K562 (cell line): ENCODE measurements at places on chromosomes 1 and 21. TPM values are rescaled to one million over a fixed set of nuclear protein-coding genes. Genes with fewer than 3 reads are reported as not detected.

DNA sequence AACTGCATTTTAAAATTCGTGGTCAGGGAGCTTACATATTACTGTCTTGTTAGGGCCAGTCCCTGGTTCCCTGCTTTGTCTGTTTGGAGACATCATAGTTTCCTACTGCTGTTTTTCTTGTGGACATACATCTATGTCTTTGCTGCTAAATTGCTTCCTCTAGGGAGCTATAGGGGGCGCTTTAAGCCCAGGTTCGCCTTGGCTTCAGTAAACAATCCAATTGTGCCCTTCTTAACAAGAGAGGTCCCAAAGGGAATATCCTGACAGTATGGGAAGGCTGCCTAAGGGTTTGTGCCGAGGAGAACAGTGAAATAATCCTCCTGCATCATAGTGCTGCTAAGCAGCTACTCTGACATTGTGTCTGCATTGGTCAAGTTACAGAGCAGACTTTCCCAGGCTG lies 112.5 kb downstream of the USH2A start:
- no peaks in the 10 kb centered on the region for H3K27me3 ChIP-seq
- H3K4me1 ChIP-seq = no peaks in the 10 kb centered on the region
- no peak for DNase-seq
- H3K27ac ChIP-seq = no peak overlapping the region

Gene OR1C1
- not detected in 2 replicates for total RNA-seq

DNA sequence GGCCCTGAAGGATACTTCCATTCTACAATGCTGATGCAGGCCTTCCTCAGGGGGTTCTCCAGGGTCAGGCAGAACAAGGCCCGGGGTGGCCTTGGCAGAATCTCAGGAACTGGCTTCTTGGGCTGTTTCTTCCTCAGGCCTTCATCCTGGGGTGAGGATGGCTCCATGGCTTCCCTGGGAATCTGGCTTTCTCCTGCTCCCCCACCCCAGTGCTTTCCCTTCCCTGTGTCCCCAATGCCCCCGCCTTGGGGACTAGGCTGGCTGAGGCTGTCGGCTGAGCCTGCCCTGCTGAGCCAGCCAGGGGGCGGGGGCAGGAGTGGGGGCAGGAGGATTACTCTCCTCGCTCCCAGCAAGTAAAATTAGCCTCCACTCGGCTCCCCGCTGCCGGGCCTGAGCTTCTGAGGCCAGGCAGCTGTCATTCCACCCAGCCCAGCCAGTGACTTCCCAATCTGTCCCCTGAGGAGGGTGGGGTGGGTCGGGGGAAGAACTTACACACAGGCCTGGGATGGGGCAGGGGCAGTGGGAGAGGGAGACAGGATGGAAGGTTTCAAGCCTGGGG lies at the start of gene CACNA1S:
TSS of gene CACNA1S (minus strand) at position 254 of the 559 bp plus-strand sequence. CDS start at position 167, 87 bp downstream.
- H3K27ac ChIP-seq = no peak within 1 kb of the TSS
- DNase-seq = no peak
- H3K4me1 ChIP-seq = peaks cover 7% of the 10 kb centered on the region
- peaks cover 24% of the 10 kb centered on the region for H3K27me3 ChIP-seq
- no peak within 1 kb of the TSS for H3K4me3 ChIP-seq

GRCh38 chr1:7645751-7646048 lies 125.4 kb upstream of the VAMP3 start:
- peaks cover 15% of the 10 kb centered on the region; the same call in 1 of the 2 replicates for H3K4me1 ChIP-seq
- no peak overlapping the region for H3K27ac ChIP-seq
- peaks cover 64% of the 10 kb centered on the region for H3K27me3 ChIP-seq
- no peak for DNase-seq
- H3K4me3 ChIP-seq = no peak overlapping the region
- no peaks in the 10 kb centered on the region for H3K36me3 ChIP-seq

GRCh38 chr21:45409466-45410150 lies 4.6 kb downstream of the COL18A1 start:
- no peaks in the 10 kb centered on the region for H3K27me3 ChIP-seq
- no peak overlapping the region for H3K4me3 ChIP-seq
- peaks cover 47% of the 10 kb centered on the region for H3K4me1 ChIP-seq
- no peaks in the 10 kb centered on the region for H3K36me3 ChIP-seq

Gene SYT6
- total RNA-seq = not detected in 2 replicates

GRCh38 chr1:47323599-47324031 lies 9.7 kb upstream of the STIL start:
- no peaks in the 10 kb centered on the region for H3K27me3 ChIP-seq
- H3K27ac ChIP-seq = peak overlapping the region; percentile 26; the same call in 1 of the 3 replicates
- H3K4me1 ChIP-seq = peaks cover 3% of the 10 kb centered on the region; the same call in 1 of the 2 replicates
- no peak overlapping the region for H3K4me3 ChIP-seq
- no peaks in the 10 kb centered on the region for H3K36me3 ChIP-seq

DNA sequence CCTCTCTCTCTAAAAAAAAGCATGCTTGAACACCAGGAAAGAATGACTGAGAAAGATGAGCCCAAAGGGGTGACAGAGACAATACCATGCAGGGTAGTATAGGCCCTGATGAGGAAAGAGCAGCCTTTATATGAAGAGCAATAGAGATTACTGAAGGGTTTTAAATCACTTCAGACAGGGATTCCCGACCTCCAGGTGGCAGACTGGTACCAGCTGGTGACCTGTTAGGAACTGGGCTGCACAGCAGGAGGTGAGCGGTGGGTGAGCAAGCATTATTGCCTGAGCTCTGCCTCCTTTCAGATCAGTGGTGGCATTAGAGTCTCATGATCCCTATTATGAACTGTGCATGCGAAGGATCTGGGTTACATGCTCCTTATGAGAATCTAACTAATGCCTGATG lies 30.8 kb upstream of the GTF2B start:
- H3K4me1 ChIP-seq = no peaks in the 10 kb centered on the region
- no peak overlapping the region for H3K4me3 ChIP-seq
- H3K36me3 ChIP-seq = peaks cover 4% of the 10 kb centered on the region; the same call in 2 of the 3 replicates

- H3K4me3 ChIP-seq = no peak overlapping the region
- no peak for DNase-seq
- peaks cover 28% of the 10 kb centered on the region; the same call in 2 of the 3 replicates for H3K36me3 ChIP-seq
- H3K4me1 ChIP-seq = no peaks in the 10 kb centered on the region; the same call in 1 of the 3 replicates
- H3K27ac ChIP-seq = no peak overlapping the region
These were observed 52.7 kb downstream of the DHRS3 start for GRCh38 chr1:12565094-12565965.

Gene PHF13
- total RNA-seq = 30.2 and 36.1 TPM in 2 replicates

Gene LCE6A
- total RNA-seq = not detected in 2 replicates

GRCh38 chr1:18005238-18005637 lies 102.4 kb upstream of the IGSF21 start:
- H3K27me3 ChIP-seq = peaks cover 14% of the 10 kb centered on the region; the same call in 1 of the 2 replicates
- H3K4me1 ChIP-seq = no peaks in the 10 kb centered on the region
- no peak for DNase-seq
- H3K36me3 ChIP-seq = no peaks in the 10 kb centered on the region
- H3K27ac ChIP-seq = no peak overlapping the region

GRCh38 chr1:161177936-161178244 lies 583 bp upstream of the B4GALT3 start:
- H3K36me3 ChIP-seq = peaks cover 34% of the 10 kb centered on the region
- DNase-seq = no peak
- H3K27ac ChIP-seq = peak overlapping the region; percentile 96
- peak overlapping the region; percentile 90 for H3K4me3 ChIP-seq
- H3K27me3 ChIP-seq = no peaks in the 10 kb centered on the region

Gene TTC39A
- total RNA-seq = 0.53 and 0.92 TPM in 2 replicates

GRCh38 chr1:99546432-99547416 lies 99.2 kb upstream of the PALMD start:
- no peak for DNase-seq
- no peaks in the 10 kb centered on the region for H3K27me3 ChIP-seq
- no peak overlapping the region for H3K4me3 ChIP-seq
- no peaks in the 10 kb centered on the region for H3K36me3 ChIP-seq

GRCh38 chr1:15992582-15993500 lies 11.2 kb upstream of the SRARP start:
- H3K4me1 ChIP-seq = peaks cover 30% of the 10 kb centered on the region
- H3K27ac ChIP-seq = no peak overlapping the region
- DNase-seq = no peak
